Calu3 (cell line): ENCODE measurements at places on chromosomes 5 and 9. TPM values are rescaled to one million over a fixed set of nuclear protein-coding genes. Genes with fewer than 3 reads are reported as not detected.

The WDR31 gene
- total RNA-seq = 3.1 and 4.0 TPM in 2 replicates

The BTNL8 gene
- not detected in 2 replicates for total RNA-seq

The CRB2 gene
- total RNA-seq = not detected in 2 replicates

The SLC6A7 gene
- not detected in 2 replicates for total RNA-seq

The STPG3 gene
- total RNA-seq = not detected in 2 replicates

The TNFSF8 gene
- not detected in 2 replicates for total RNA-seq
